Stimulated activated CD8-positive, alpha-beta memory T cell treated with anti-CD3 and anti-CD28 coated beads, Interleukin-7, amount 100 ng/mL, for 48 hours (primary cell): ENCODE measurements at places on chromosomes 1 and 21.

DNA sequence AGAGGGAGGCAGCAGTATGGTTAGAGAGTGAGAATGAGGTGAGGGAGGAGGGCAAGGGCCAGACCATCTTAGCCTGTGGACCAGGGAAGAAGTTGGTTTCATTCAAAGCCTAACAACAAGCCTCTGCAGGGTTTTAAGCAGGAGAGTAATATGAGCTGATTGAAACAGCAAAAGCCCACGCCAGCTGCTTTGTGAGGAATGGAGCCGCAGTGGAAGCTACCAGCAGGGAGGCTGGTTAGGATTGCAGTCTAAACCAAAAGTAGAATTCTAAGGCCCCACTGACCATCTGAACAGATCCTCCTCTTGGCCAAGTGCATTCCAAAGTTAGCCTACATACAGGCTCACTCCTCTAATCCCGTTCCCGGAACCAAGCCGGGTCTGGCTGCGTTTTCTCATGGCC lies 44.8 kb downstream of the OLFML3 start:
- DNase-seq, result no peak

- DNase-seq, result no peak
Observed at GRCh38 chr1:46767649-46768282, 31.1 kb upstream of the CYP4B1 start.

DNA sequence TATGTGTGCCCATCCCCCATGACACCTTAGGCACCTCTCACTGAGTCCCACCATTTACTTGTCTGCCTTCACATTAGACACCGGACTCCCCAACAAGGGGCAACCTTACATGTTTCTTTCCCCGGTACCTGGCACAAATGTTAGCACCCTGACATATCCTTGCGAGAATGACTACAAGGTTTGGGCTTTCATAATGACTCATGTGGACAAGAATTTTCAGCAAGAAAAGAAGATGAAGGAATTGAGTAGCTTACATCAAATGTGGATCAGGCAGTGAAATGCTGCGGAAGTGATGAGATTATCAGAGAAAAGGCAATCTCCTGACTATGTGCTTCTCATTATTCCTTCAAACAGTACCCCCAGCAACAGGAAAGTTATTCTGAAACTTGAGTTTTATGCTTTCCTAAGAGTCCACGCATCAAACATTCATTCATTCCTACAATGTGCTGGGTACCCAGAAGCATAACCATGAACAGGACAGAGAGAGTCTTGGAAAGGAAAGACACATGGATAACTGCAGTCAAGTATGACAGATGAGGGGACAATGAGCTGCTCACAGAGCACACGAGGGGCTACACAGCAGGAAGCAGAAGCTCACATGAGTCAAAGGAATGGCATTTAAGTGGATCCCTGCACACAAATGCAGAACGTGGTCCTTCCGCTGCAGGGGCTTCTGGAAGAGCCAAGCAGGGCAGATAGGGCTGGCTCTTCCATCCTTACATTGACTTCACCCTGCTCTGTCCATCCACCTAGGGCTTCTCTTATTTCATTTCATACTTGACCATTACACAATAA lies 112.1 kb downstream of the PCNX2 start:
- no peak for DNase-seq

- no peak for DNase-seq
Observed at GRCh38 chr1:213615226-213615916, 372.4 kb upstream of the PROX1 start.

- DNase-seq, result no peak
Observed at GRCh38 chr1:107653765-107654164, 311.2 kb downstream of the VAV3 start.

DNA sequence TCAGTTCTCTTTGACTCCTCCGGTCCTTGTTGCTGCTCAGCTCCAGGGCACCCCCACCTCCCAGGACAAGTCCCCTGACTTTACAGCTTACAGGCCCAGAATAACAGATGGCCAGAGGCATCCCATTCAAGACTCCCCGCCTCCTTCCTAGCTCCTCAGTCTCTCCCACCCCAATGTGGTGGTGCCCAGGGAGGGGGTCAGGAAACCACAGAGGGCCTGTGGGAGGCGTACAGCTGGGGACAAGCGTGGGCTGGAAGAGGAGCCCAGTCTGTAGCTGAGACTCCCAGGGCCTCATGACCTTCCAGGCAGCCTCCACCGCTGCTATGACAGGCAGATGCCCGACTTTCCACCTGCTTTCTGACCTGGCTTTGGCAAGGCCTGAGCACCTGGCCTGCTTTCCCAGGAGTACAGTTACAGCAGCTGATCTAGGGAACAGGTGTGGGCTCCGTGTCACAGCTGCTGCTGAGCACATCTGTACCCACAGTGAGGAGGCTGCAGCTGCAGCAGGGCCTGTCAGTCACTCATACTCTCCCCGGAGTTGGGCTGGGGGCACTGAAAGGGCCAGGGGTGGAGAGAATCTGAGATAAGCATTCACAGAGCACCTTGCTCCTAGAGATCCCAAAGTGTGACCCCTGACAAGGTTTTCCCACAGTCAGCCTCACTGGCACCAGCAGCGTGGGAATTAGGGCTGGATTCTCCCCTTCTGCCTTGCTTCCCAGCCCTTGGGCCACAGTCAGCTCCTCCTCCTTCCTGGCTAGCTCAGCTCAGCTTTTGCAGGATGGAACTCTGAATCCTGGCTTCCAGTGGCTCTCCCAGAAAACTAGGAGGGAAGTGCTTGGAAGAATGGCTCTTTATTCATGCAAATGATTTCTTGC lies 7.1 kb upstream of the NAV1 start:
- no peak for DNase-seq

DNA sequence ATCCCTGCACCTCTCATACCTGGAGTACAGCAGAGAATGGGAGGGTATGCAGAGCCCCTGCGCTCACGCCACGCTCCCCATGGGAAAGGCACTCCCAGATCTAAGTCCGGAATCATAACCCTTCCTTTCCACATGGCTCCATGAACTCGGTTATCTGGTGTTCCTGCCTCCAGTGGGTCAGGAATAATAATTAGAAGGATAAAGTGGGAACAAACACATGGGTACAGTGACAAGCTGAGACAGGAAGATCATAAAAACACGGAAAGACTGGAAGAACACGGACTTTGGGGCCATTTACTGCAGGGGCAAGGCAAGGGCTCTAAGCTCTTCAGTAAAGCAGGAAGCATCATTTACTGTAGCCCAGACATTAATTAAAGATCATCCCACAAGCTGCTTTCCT lies 48.6 kb downstream of the FOXO6 start:
- no peak for DNase-seq
